SK-MEL-5 (cell line): ENCODE measurements at places on chromosomes 3 and 15. TPM values are rescaled to one million over a fixed set of nuclear protein-coding genes. Genes with fewer than 3 reads are reported as not detected.

HAPLN3 gene
- 3.5 TPM in 2 replicates for total RNA-seq

MESP2 gene
- 0.13 and 0.27 TPM in 2 replicates for total RNA-seq

GP9 gene
- not detected in 2 replicates for total RNA-seq

DNA sequence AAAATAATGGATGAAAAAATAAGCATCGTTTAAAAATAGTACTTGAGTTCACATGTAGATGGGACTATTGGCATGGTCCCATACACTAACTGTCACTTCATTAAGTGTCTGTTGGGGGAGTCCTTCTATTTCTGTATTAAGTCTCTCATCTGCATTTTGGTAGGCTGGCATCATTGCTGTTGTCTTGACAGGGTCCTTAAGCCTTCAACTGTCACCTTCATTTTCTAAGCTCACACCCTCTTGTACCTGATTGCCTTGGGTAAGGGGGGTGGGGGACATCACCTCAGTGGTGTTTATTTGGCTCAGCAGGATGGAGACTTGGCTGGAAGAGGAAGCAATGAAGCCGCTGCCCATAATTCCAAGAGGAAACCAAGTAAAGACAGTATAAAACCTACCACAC lies 202.0 kb upstream of the VEPH1 start:
- DNase-seq: no peak

DNA sequence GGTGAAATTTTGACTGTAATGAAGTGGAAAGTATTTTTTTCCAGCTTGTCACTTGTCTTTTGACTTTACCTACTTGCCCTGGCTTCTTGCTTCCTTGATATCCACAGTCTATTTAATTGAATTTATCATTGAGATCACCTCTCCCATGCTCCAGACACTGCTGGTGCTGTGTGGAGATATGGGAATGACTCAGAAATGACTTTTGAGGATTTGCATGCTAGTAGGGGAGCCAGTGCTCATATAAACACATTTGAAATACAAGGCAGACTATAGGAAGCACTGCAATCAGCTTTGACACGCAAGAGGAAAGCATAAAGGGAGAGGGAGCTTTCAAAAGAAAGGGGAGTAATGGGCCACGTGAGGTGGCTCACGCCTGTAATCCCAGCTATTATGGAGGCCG lies 7.3 kb upstream of the TRPM1 start:
- DNase-seq: no peak

DNA sequence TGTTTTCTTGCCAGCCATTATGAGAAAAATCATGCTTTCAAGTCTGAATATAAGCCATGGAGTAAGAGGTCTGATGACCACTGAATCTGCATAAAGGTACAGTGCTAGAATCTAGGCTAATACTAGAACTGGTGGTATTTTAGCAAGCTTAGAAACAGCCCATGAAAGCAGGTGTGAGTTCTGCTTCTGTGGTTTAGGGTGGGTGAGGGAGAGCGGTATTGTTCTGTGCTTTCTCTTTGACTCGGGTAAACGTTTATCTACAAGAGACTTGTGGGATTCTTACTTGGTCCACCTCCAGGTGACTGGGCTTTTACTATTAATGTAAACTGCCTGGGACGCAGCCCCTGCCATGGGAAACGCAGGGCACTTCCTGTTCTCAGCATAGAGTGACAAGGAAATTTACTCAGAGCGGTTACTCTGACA lies 55.2 kb downstream of the PGPEP1L start:
- DNase-seq: no peak

DNA sequence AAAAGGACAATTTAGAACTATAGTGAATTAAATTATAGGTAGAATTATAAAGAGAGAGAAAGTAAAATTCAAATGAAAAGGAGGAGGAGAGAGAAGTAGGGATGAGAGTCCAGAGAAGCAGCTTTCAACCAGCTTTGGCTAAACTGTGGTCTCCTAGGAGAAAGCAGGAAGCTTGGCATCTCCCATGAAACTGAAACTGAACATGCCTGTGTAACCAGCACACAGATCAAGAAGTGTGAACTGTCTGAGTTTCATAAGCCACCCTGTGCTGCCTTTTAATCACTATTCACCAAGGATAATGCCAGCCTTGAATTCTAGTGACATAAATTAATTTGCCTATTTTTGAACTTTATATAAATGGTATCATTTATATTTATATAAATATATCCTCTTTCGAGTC lies 128.5 kb downstream of the MYRIP start:
- no peak for DNase-seq

DNA sequence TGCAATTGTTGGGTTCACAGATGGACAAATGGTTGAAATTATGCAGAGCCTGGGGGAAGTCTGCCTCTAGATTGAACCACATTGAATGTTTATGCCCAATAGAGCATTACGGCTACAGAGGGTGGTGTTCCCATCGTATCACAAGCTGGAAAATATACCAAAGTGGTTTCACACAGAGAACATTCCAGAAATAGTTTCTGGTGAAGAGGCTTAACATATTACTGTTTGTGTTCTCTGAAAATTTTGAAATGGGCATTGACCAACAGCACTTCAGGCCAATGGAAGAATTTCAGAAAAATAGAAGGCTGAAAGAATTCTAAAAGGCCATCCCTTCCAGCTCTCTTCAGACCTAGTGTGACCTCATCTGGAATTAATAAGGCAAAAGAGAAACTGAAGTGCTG lies 203.9 kb downstream of the NEK10 start:
- peak; percentile 10 for DNase-seq

GRCh38 chr3:71805199-71805598 lies 20.3 kb upstream of the PROK2 start:
- DNase-seq: no peak

DNA sequence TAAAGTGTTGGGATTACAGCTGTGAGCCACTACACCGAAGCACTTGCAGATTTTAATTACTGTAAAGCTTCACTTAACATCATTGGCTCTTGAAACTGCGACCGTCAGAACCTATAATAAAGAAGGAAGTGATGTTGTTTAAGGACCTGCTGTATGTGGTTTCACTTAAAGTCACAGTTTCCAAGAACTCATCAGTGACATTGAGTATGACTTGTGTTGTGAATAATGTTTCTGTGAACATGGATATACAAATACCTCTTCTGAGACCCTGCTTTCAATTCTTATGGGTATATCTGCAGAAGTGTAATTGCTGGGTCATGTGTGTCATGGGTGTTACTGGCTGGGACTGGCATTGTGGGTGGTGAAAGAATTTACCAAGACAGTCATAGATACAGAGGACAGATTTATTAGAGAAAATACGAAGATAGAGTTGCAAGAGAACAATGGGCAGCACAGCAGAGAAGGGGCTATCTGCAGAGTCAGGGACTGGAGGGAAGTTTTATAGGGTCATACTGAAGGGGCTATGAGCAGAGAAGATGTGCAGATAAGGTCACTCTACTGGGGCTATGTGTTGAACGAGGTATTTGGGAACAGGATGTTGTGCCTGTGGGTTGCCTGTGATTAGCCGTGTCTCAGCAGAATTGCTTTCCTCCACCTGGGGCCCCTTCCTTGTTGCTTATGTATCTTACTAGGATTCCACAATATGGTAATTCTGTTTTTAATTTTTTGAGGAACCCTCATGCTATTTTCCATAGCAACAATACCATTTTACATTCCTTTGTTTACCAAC lies 4.5 kb downstream of the NDUFB5 start:
- DNase-seq: no peak
